Suprapubic skin (tissue), 4 donors: ENCODE measurements at places on chromosomes 7 and 10.

DNA sequence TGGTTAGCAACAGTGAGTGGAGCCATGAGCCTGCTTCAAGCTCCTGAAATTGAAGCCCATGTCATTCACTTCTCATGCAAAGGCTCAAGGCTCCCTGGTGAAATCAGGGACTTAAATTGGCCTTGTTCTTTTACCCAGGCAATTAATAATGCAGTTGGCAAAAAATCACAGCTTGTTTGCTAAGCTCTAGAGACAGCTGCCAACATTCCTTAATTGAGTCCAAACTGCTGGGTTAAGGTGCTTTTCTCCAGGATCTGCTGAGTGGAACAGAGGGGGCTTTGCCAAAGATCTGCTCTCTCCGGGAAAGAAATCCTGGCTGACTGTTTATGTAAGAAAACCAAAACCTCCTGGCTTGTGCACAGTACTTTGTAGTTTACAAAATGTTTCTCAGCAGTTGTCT, 257.6 kb upstream of the GHITM start:
- DNase-seq = no peak

DNA sequence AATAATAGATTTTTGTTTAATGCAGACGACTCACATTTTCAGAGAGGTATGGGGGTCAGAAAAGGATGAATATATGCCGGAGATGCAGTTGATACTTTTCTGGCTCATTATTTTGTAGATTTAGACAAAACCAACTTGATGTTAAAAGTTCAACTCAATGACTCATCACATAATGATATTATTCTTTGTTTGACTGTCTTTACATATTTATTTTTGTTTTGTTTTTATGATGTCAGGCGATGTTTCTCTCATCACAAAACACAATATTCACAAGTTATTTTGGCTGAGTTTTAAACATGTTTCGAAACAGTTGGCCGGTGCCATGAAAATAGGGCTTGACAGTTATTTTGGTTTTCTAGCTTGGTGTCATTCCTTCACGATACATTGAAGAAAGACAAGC, 1.3 kb downstream of the GJD4 start:
- DNase-seq = no peak

GRCh38 chr7:30222515-30223215, 61.7 kb upstream of the ZNRF2 start:
- DNase-seq = no peak

GRCh38 chr10:127910464-127910770, 3.5 kb downstream of the PTPRE start:
- no peak for DNase-seq

- DNase-seq = peak; percentile 94
Measured at GRCh38 chr10:72297281-72297804, 23.6 kb downstream of the DDIT4 start.

- DNase-seq = peak; percentile 88
Measured at GRCh38 chr10:101018600-101019439, 12.1 kb downstream of the PDZD7 start.

- no peak for DNase-seq
Measured at GRCh38 chr10:58265249-58265648, 2.4 kb downstream of the IPMK start.

- DNase-seq = no peak
Measured at GRCh38 chr10:74078037-74078436, 72.6 kb downstream of the AP3M1 start.

DNA sequence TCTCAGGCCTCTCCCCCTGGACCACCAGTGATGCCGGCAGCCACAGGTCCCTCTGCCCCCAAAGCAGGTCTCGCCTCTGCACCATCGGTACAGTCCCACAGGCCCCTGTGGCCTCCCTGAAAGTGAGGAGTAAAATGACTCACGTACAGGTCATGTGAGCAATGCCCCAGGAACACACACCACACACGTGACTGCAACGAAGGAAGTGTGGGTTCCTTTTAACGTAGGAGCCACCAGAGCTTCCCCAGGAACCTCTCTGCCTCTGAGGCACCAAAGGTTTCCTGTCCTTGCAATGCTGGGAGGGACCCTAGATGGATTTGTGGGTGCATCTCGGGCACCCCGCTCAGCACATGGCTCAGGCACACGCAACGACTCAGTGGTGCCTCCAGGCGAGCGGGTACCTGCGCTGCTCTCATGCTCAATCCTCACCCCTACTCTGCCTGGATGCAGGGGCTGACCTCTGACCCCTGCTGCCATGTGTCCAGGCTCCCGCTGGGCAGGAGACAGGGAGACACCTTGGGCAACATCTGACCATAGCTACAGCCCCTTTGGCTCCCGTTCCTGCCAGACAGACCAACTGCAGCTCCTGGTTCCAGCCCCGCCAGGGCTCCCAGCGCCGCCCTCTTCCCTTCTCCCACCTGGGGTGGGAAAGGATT, 120.7 kb downstream of the PRKAG2 start:
- no peak for DNase-seq

- no peak for DNase-seq
Measured at GRCh38 chr10:131925716-131926115, 24.9 kb downstream of the PPP2R2D start.

GRCh38 chr10:121952226-121952625, 22.8 kb downstream of the NSMCE4A start:
- no peak for DNase-seq

DNA sequence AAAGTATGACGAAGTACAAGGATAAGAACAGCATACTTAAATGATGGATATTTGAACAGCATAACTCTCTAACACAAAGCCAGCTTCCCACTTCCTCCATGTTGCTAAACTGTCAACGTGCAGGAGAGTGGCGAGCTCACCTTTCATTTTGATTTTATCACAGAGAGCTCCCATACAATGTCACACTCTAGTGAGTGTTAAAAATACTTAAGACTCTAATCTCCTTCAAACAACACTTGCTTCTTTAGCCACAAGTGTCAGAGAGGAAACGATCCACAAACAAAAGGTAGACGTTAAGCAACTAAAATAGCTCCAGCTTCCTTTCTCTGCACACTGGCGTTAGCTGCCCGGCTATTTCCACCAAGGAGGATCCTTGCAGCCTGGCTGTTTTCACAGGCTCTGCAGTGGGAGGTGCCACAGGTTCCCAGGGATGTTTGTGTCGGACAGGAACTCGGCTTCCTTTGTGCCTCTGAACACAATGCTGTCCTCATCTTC, 194.6 kb downstream of the COBL start:
- DNase-seq = no peak

DNA sequence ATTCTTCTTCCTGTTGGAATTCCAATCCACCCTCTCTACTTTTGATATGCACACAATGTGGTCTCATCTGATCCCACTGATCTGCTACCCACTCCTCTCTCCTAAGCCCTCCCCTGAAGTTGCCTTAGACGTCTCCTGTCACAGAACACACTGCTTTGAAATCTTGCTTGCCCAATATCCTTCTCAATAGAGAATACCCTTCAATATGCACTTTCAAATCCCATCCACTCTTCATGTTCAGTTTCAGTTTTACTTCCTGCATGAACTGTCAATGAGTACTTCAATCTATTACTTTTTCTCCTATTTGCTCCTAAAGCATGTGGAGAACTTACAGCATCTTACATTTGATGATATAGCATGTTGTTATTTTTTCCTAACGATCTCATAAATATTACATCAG, 93.5 kb downstream of the UPF2 start:
- DNase-seq = no peak

GRCh38 chr10:16799621-16800020, 17.6 kb downstream of the RSU1 start:
- no peak for DNase-seq

DNA sequence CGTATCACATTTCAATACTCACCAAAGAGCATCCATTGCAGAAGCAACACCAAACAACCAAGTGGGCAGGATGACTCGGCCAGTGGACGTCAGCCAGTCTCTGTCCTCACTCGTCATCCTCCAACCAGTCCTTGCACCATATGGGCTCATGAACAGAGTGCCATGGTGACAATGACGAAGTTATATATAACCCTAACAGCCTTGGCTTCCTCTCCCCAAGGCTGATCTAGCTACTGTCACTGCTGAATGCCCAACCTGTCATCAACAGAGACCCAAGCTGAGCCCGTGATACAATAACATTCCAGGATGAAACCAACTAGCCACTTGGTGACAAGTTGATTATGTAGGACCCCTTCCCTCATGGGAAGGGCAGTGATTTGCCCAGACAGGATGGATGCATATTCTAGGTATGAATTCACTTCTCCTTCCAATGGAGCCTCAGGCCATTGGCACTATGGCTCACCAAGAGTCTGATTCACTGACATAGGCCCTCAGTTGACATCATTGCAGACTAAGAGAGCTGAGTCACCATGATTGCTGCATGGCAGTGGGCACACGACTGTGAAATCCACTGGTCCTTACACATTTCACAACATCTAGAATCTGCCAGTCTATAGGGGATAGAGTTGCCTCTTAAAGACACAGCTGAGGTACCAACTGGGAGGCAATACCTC, 26.3 kb upstream of the PPIF start:
- no peak for DNase-seq

GRCh38 chr7:31056775-31057346, 4.8 kb downstream of the ADCYAP1R1 start:
- no peak for DNase-seq

- no peak for DNase-seq
Measured at GRCh38 chr7:431658-432111, 88.0 kb downstream of the PDGFA start.
